ENCODE measurements at places on chromosomes 5 and 9.

- no peak for DNase-seq
Observed at GRCh38 chr5:36878392-36879082, 2.0 kb downstream of the NIPBL start.

DNA sequence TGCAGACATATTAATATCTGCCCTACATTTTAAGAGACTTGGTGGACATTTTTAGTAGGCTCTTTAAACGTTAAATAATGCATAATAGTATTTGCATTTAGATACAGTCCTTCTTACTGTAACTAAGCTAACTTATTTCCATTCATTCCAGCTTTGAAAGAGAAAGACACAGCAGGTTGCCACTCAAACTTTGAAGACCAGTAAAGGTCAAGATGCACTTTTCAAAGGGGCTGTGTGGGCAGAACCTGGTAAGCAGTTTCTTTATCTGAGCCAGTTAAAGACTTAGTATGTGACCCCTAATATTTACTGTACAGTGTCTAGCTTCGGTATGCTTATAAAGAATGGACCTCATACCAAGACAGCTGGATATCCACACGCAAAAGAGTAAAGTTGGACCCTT, 20.8 kb downstream of the PLGRKT start:
- no peak for DNase-seq

DNA sequence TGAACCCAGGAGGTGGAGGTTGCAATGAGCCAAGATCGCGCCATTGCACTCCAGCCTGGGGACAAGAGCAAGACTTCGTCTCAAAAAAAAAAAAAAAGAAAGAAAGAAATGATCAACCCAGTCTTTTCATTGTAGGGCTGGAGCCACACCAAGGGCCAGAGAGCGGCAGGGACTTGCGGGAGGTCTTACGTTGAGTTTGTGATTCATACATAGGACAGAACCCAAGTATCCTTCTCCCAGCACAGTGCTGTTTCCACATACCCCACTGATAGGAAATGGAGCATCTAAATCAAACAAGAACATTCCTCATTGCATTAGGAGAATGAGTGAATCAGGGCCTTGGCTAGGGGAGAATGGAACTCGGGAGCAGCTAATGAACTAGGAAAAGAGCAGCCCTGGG, 3.5 kb upstream of the TNIP1 start:
- no peak for DNase-seq

- DNase-seq: no peak
Observed at GRCh38 chr9:126000256-126000655, 253.1 kb downstream of the PBX3 start.

- DNase-seq: no peak
Observed at GRCh38 chr9:126499911-126500599, 113.7 kb upstream of the LMX1B start.

DNA sequence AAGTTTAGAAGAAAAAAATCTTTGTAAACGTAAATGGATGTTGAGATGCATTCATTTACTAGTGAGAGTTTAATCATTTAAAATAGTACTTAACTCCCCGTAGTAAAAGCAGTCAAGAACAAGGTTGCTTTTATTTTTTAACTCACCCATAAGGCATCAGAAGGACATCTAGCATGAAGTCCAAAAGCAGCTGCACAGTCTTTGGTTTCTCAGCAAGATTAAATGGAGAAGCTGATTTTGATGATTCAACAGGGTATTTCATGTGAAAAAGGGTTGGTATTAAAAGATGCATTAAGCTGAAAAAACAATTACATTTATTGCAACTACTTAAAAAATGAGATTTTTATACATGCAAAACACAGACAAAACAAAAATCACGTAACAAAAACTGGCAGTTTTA, 44.0 kb downstream of the ECPAS start:
- DNase-seq: no peak

DNA sequence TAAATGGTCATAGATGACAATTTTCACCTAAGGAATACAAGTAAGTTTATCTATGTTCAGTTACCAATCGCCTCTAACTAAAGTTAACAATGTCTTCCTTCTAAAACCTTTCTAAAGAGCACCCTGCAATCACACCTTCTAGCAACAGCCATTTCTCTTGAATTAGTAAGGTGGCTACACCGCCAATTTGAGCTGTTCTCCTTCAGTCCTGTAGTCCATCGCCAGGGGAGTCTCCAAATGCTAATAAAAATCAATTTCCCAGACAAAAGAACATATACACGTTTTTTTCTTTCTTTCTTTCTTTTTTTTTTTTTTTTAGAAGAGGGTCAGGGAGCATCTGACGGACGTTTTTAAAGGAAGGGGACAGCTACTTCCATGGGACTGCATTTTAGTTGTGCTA, 729 bp upstream of the RORB start:
- DNase-seq: no peak

DNA sequence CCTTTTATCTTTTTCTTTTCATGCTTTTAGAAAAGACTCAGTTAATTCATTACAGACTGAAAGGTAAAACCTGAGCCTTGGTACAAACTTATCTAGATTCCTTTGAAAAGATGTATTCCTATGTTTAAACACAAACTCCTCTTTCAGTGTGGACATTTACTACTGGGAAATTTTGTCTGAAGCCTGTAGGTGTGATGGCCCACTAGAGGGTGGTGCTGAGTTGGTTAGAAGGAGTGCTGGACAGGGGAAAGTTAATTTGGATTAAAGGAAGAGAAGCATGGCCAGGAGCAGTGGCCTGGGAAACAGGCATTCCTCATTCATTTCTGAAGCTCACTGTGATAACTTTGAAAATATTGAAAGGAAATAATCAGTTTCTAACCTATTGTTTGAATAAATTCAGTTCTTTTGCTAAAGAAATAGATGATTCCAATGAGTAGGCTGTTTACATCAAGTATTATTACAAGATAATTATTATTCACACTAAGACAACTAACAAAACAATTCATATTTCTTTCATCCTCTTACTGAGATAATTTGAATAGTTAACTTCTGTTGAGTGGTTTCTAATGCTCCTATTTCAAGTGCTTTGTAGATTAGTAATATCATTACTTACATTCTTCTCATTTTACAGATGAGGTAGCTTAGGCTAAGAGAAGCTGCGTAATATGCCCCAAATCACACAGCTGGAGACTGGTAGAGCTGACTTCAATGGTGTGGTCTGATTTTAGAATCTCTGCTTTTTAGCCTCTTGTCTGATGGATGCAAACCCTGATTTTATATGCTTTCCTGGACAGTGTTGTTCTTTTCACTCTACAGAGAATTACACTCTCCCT, 150.9 kb downstream of the ADGRV1 start:
- no peak for DNase-seq

- DNase-seq: no peak
Observed at GRCh38 chr9:121120386-121120785, 45.6 kb downstream of the CNTRL start.
